GM12892 (cell line): ENCODE measurements at places on chromosomes 2 and 18.

GRCh38 chr2:5834501-5834900, 142.3 kb downstream of the SOX11 start:
- no peak for DNase-seq

- no peak for DNase-seq
These were observed 181.9 kb downstream of the TGIF1 start for GRCh38 chr18:3631887-3632286.

DNA sequence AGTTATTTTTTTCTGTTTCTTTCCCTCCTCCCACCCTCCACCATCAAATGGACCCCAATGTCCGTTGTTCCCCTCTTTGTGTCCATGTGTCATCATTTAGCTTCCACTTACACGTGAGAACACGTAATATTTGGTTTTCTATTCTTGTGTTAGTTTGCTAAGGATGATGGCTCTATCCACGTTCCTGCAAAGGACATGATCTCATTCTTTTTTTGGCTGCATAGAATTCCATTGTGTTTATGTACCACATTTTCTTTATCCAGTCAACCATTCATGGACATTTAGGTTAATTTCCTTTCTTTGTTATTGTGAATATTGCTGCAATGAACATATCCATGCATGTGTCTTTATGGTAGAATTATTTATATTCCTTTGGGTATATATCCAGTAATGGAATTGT, 91.3 kb upstream of the TNP1 start:
- DNase-seq = no peak

DNA sequence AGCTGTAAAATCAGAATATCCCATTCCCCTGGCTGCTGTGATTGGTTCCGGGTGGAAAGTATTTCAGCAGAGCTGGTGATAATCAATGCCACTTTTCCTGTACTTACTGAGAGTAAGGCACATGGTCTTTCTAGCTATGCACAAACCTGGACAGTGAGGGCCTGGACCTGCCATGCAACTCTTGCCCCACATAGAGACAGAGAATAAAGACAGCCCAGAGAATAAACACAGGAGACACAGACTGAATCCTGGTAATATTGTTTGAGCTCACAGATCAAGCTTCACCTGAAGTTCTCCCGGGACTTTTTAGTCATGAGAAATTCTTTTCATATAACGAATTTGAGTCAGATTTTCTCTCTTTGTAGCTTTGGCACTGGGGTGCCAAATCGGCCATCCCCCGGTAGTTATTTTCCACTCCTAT, 81.9 kb downstream of the ACAA2 start:
- DNase-seq = no peak

DNA sequence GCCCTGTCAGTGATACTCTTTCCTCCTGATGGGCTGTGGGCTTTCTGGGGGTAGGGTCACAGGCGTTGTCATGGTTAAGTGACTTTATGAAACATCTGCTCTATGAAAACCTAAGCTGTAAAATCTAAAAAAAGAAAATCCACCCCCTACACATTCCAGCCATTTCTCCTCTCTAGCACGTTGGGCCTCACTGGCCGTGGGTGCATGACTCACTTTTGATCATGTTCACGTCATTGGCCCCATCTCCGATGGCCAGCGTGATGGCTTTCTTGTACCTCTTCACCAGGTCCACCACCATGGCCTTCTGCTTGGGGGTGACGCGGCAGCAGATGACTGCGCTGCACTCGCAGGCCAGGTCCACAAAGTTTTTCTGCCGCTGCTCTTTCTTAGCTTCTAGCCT, 39.3 kb upstream of the NARS1 start:
- no peak for DNase-seq
